ENCODE measurements at places on chromosomes 1 and 21.

GRCh38 chr1:9293533-9294404, 1.1 kb downstream of the SPSB1 start:
- no peak for DNase-seq

DNA sequence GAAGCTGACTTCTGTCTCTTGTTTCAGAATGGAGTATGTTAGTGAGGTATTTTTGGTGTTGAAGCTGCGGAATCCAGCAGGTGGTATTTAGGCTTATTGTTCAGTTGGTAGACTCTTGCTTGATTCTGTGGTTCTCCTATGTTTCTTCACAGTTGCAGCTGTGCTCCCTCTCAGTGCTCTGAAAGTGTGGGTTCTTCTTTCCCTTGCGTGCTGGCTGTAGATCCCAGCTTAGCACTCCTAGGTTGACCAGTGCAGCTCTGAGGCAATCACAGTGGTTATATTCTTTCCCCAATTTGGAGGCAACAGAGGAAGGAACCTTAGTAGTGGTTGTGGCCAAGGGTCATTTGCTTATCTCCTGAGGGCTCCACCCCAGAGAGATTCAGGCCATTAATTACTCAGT, 269.2 kb upstream of the NRIP1 start:
- DNase-seq = no peak

- no peak for DNase-seq
Measured at GRCh38 chr21:35102488-35103371, 53.6 kb upstream of the RUNX1 start.

- no peak for DNase-seq
Measured at GRCh38 chr1:6224718-6225117, 11.0 kb downstream of the ICMT start.

DNA sequence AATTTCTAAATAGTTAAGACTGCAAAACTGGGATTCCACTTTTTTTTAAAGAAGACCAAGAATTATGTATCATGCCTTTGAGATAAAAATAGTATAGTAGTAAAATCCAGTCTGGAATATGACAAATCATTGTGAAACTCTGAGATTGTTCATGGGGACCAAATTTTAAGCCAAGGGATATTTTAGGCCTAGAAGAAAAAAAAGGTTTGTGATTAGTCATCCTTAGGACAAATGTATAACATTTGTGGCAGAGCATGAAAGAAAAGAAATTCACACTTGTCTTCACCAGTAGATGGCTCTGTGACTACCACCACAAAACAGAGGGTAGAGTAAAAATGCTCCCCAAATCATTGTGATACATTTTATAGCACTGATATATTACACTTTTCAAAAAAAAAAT, 226.1 kb downstream of the KCTD3 start:
- peak; percentile 20 for DNase-seq

DNA sequence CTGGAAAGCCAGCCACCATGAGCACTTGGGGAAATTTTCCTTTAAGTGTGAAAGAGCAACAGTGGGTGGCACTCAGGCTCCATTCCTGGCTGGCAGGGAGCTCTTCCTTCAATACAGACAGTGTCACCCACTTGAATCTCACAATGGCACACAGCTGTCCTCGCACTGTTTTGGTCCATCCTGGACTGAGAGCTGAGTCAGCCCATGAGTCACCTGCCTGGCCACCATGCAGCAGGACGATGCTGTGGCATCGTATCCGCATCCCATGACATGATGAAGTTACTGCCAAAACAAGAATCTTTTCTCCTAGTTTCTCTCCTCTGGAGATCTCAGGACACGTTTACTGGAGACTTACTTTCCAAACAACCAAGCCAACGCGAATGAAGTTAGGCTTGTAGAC, 6.0 kb downstream of the TMPRSS2 start:
- no peak for DNase-seq

Measured in HFF-Myc (cell line).